COR-L47 (cell line): ENCODE measurements at places on chromosomes 3 and 15.
A peak's percentile ranks its signal among the peaks of the same experiment; 100 is the strongest.

DNA sequence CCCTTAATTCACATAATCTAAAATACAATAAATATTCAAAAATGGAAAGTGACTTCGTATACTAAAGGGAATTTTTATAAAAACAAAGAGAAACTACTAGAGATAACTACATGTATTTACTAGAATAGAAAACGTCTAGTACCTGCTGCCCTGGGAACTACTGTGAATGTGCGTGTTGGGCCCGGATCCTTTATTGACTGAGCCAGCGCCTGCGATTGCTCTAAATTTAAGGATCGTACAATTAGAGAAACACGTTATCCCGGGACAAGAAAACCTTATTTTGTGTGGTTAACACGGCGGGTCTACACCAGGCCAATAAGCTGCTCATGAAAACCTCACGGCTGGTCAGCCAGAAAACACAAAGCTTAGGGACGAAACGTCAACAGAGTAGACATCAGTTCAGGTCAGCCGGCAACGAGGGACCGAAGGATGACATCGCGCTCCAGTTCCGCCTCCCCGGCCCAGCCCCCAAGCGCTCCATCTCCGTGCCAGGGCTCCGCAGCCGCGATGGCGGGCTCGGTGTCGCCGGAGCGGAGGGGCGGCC, 555 bp downstream of the TM2D3 start:
- peak; percentile 30 for DNase-seq

DNA sequence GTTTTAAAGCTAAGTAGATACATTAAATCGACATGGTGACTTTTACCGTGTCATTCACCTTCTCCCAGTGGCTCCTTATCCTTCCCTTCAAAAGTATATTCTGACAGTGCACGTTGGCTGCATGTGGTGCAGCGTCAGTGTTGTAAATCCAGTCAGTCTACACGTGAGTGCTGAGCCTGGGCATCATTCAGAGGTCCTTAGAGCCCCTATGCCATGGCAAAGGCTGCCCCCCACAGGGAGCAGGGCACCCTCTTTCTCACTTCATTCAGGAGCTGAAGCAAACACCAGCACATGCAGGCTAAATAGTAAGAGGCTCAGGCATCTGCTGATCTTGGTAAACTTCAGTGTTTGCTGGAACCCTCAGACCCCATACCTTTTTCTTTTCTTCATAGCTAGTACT, 43.3 kb downstream of the RASGRP1 start:
- DNase-seq, result no peak

DNA sequence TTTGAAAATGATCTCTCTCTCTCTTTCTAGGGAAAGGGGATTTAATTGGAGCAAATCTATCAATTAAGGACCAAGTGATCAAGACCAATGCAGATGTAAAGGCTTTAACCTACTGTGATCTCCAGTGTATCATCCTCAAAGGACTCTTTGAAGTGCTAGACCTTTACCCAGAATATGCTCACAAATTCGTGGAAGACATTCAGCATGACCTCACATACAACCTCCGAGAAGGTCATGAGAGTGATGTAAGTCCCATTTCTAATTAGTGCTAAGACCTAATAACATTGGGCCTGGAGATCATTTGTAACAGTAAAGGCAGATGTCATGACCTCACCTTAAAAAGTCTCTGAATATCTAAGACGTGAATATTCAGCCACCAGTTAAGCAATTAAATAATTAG, 308.4 kb downstream of the KCNH8 start:
- DNase-seq, result no peak

DNA sequence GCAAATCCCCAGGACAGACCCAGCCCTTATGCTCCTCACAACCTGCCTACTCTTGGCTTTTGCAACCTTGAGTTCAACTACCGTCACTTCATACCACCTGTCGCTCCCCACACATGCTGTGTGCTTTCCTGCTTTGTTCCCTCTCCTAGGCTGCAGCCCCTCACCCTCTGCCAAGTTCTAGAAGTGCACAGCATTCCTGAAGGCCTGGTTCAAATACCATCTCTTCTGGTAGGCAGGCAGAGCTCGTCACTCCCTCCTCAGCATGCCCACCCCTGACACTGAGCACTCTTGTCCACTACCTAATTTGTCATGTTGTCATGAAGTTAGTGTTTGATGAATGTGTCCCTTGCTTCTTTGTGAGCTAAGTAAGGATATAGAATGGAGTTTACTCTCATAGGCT, 129.6 kb downstream of the SEMA6D start:
- no peak for DNase-seq

DNA sequence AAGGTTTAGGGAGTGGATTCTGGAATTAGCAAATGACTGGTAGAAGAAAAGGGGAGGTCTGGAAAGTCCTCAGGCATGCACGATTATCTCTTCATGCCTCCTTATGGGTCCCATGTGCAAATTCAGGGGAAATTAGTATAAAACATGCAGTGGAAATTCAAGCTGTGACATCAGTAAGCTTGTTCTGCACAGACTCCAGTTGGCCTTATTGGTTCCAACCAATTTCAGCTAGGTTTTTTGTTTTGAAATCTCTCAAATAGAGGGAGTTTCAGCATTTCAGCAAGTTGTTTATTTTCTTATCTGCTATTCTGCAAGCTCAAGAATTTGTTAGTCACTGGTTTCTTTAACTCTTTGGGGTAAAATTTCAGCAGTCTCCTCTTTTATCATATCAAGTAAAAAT, 774 bp upstream of the TMCO5A start:
- no peak for DNase-seq

- DNase-seq, result peak; percentile 49
Observed at GRCh38 chr3:126180477-126181397, at the start of gene ALDH1L1. Gene ALDH1L1, minus strand, starts transcription at chr3:126180586. Its CDS starts 19,607 bp downstream, at chr3:126160979.

GRCh38 chr3:114093016-114093380, 36.5 kb downstream of the QTRT2 start:
- DNase-seq, result no peak

GRCh38 chr3:155657161-155657560, 87.7 kb downstream of the PLCH1 start:
- no peak for DNase-seq

GRCh38 chr3:125594581-125595011, 701 bp downstream of the OSBPL11 start:
- DNase-seq, result no peak

GRCh38 chr3:56366641-56367162, 101.6 kb downstream of the ERC2 start:
- DNase-seq, result no peak

GRCh38 chr3:21750080-21750696, 822 bp downstream of the ZNF385D start:
- no peak for DNase-seq

DNA sequence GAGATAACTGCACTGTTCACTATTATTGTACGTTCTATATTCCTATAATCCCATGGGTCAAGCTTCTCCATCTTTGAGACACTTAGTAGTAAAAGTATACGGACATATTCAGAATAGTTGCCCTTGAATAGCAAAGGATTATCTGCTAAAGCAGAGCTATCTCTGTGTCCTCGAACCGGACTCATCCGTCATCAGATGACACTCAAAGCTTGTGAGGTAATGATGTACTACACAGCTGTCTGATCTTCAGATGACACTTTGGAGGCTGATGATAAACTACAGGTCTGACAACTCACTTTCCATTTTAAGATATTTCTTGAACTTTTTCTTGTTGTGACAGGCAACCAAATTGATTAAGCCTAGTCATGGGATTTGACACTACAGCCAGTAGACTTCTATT, 240.2 kb downstream of the SCAPER start:
- DNase-seq, result no peak

DNA sequence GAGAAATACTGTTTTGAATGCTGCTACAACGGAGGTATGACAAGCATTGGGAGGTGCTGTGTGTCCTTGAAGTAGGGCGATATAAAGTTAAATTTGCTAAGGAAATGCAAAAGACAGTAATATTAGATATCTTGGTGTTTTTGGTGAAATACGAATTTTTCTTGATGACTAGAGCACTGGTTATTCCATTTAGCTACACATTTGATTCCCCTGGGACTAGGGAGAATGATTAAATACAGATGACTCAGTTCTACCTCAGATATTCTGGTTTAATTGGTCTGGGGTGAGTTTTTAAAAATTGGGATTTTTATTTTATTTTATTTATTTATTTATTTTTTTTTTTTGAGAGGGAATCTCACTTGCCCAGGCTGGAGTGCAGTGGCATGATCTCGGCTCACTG, 18.7 kb upstream of the GADL1 start:
- no peak for DNase-seq
